Right hindlimb (tissue), 1 donor: ENCODE measurements at places on chromosomes 4 and X.

GRCh38 chr4:150149381-150149780 is 71.1 kb downstream of the DCLK2 start:
- DNase-seq: no peak

GRCh38 chrX:10142041-10142599 is 14.7 kb upstream of the CLCN4 start:
- no peak for DNase-seq

GRCh38 chrX:94758130-94758529 is 1084.1 kb downstream of the FAM133A start:
- DNase-seq: no peak

GRCh38 chrX:17459661-17460060 is 84.7 kb downstream of the NHS start:
- DNase-seq: no peak

DNA sequence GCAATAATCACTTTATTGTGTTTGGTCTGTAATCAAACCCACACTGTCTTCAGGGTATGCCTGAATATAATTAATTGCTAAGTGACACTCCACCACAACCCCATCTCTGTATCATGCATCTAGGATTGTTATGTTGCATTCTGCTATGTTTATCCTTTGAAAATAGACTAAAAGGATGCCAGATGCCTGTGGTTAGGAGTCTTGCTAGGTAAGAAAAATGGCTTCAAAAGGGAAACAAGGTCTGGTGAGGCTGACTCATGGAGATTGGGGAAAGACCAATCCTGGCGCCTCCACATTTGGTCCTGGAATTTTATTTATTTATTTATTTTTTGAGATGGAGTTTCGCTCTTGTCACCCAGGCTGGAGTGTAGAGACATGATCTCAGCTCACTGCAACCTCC is 360.5 kb upstream of the SLC7A11 start:
- no peak for DNase-seq

DNA sequence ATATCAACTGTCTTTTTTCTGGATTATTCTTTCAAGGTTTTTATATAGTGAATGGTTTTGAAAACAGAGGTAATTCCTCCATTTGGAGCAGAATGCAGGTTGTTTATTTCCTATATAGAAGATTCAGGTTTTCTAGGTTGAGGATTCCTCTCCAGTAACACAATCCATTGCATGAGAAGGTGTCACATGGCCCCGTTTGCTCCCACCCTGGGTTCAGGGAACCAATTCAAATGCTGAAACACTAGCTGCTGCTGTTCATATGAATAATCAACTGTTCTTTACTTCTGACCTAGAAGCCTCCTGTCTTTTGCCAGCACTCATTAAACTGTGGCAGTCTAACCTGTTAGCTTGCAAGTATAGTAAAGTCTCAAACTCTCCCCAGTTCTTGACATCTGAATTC is 1316.9 kb upstream of the TENM3 start:
- no peak for DNase-seq

GRCh38 chr4:44623676-44624075 is 27.7 kb downstream of the YIPF7 start:
- peak; percentile 48 for DNase-seq

DNA sequence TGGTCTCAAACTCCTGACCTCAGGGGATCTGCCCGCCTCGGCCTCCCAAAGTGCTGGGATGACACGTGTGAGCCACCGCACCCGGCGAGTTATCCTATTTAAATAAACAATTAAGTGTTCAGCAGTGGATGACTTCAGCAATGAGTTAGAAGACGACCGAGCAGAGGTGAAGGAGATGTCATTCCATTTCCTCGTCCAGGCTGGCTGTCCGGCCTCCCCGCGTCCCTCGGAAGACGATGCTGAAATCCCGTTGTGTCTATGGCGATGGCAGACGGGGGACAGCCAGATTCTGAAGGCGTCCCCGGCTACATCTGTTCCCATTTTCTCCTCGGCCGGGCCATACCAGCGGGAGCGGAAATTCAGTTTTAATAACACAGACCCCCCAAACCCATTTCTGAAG is 209.8 kb downstream of the CRLF2 start:
- no peak for DNase-seq

- no peak for DNase-seq
Observed at GRCh38 chrX:51759055-51759839, 16.0 kb downstream of the GSPT2 start.

- DNase-seq: no peak
Observed at GRCh38 chr4:95219109-95219508, 329.7 kb downstream of the UNC5C start.

GRCh38 chr4:154686838-154687237 is 57.0 kb upstream of the LRAT start:
- no peak for DNase-seq

DNA sequence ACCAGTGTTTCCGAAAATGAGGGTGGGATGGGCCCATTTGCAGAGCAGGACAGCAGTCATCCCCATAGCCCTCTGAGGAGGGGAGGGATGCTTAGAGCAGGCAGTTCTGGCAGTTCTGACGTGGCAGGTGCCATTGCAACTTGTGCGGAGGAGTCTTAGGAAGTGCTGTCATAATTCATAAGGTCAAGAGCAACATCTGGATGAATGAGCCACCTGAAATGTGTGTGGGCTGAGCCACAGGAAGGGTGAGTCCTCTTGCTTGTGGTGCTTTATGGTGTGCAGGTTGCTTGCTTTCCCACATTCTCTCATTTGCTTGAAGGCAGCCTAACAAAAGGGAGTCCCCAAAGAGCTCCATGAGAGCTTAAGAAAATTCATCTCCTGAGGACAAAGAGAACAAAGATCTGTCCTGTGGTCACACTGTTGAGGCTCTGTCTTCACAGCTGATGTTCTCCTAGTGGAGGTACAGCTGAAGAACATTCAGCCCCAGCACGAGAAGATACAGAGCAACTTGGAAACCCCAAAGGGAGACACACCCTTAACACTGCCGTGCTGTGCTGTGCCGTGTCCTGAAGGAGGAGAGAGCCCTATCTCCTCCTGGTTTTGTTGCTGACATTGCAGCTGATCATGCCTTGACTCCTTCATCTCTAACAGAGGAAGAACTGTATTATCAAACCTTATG is 60.3 kb downstream of the DLG3 start:
- DNase-seq: no peak
